ENCODE measurements at places on chromosomes 1 and 21. TPM values are rescaled to one million over a fixed set of nuclear protein-coding genes. Genes with fewer than 3 reads are reported as not detected.

DNA sequence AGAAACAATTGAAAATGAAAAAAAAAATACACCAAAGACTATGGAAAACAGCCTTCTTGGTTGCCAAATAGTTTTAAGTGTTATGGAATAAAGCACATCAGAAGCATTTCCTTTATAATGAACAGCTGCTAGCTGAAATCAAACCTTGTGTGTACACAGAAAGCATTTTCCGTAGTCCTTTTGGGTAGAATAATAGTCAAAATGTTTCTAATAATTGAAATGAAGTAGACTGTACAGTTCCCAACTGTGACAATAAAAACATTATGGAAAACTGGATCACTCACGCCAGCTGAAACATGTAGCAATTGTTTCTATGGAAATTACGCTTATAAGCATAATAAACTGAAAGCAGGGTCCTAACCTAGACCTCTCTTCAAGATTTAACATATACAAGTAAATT is 856.3 kb upstream of the B3GALT2 start:
- DNase-seq, result no peak

DNA sequence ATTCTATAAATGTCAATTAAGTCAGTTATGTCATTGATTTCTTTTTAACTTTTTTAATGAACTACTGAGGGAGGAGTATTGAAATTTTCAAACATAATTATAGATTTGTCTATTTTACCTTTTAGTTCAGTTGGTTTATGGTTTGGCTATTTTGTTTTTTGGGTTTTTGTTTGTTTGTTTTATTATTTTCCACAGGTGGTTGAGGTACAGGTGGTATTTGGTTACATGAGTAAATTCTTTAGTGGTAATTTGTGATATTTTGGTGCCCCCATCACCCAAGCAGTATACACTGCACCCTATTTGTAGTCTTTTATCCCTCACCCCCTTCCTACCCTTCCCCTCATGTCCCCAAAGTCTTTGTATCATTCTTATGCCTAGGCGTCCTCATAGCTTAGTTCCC is 9.5 kb downstream of the TDRD5 start:
- no peak for DNase-seq

DNA sequence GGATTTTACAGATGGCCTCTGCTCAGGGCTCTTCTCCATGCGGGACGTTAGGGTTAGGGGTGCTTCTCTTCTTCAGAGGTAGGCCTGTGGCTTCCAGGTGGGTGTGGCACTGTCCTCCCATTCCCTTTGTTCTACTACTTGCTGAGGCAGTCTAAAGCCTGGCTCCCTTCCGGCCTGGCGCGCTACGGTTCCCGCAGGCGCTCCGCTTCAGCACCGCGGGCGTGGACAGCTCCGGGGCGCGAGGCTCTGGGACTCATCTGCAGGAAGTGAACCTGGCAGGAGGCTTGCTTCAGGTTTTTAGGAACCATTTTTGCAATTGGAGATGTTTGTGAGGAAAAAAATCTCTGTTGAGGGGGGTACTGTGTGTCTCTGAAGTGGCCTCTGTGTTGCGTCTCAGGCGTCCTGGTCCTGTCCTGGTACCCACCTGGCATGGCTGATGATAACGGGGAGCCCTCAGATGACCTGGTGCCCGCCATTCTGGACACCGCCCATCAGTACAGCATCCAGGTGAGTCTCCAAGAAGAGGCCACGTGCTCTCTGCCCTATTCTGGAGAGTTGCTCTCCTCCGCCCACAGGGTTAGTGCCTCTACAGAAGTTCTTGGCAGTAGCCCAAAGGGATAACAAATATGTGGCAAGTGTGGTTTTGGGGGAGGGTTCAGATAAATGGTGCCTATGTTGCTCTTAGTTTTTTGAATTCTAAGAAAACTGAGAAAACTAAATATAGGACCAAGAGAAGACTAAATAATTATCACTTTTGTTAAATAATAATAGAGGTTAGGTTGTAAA is 1.9 kb downstream of the MANEAL start:
- DNase-seq, result peak; percentile 30

Gene ALX3
- total RNA-seq, result not detected

- no peak for DNase-seq
Measured at GRCh38 chr21:36247316-36248010, 72.5 kb upstream of the MORC3 start.

Gene FCGR1A
- 14.4 TPM for total RNA-seq

GRCh38 chr21:46604329-46604974 is 430 bp downstream of the S100B start:
- no peak for DNase-seq

GRCh38 chr21:45323487-45324311 is 36.0 kb upstream of the POFUT2 start:
- DNase-seq, result no peak

- no peak for DNase-seq
Measured at GRCh38 chr1:32983020-32983419, 18.4 kb upstream of the RNF19B start.

- no peak for DNase-seq
Measured at GRCh38 chr1:228940926-228941325, 205.6 kb downstream of the RHOU start.

DNA sequence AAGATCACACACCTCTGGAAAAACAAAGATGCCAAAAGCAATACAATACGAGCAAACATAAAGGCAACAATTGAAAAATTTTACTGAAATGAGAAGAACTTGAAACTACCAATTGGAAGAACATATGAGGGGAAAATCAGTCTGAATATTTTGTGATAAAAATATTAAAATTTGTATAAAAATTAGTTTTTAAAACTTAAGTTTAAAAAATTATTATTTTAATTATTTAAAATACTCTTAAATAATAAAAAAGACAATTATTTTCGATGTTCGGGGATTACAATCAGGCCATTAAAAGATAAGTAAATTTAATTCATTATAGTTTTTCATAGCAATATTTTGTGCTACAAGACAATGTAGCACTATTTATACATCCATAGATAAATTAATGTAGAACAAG is 1239.3 kb downstream of the AMY1C start:
- DNase-seq, result no peak

All from naive thymus-derived CD4-positive, alpha-beta T cell (primary cell).